ENCODE measurements at places on chromosomes 6 and 20. TPM values are rescaled to one million over a fixed set of nuclear protein-coding genes. Genes with fewer than 3 reads are reported as not detected.

SEL1L2 gene
- not detected for total RNA-seq

TCF15 gene
- total RNA-seq: not detected

PFDN4 gene
- total RNA-seq: 58.9 TPM

FUT9 gene
- not detected for total RNA-seq

GPX5 gene
- total RNA-seq: not detected
